Fibroblast of lung (primary cell): ENCODE measurements at places on chromosomes 6 and 20.

- DNase-seq, result peak; percentile 44
These were observed 201.0 kb upstream of the CEP162 start for GRCh38 chr6:84428300-84428907.

GRCh38 chr6:106149472-106150069 is 63.4 kb downstream of the PRDM1 start:
- no peak for DNase-seq

DNA sequence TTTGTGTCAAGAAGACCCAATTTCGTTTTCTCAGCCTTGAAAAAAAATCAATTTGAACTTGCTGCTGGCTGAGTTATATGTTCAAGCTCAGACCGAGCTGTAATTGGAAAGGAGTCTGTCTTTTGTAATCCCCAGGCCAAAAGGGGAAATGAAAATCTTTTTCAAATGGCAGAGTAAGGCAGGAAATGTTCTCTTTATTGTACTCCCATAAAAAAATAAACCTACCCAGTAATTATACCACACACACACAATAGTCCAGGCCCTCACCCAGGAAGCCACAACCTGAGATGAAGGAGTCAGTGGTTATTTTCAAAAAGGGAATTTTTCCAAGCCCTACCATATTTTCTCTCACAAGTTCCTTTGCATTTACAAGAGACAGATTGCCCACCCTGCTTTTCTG is 45.3 kb downstream of the CLIC5 start:
- DNase-seq, result peak; percentile 5

GRCh38 chr6:113954653-113955052 is 16.3 kb downstream of the HDAC2 start:
- DNase-seq, result no peak

- DNase-seq, result no peak
These were observed 165.2 kb upstream of the CST7 start for GRCh38 chr20:24783631-24784492.

- no peak for DNase-seq
These were observed 37.4 kb upstream of the GABRR1 start for GRCh38 chr6:89254569-89254968.

GRCh38 chr20:15022921-15023320 is 685.5 kb upstream of the FLRT3 start:
- DNase-seq, result no peak

- no peak for DNase-seq
These were observed 12.1 kb upstream of the SCP2D1 start for GRCh38 chr20:18801516-18801915.

DNA sequence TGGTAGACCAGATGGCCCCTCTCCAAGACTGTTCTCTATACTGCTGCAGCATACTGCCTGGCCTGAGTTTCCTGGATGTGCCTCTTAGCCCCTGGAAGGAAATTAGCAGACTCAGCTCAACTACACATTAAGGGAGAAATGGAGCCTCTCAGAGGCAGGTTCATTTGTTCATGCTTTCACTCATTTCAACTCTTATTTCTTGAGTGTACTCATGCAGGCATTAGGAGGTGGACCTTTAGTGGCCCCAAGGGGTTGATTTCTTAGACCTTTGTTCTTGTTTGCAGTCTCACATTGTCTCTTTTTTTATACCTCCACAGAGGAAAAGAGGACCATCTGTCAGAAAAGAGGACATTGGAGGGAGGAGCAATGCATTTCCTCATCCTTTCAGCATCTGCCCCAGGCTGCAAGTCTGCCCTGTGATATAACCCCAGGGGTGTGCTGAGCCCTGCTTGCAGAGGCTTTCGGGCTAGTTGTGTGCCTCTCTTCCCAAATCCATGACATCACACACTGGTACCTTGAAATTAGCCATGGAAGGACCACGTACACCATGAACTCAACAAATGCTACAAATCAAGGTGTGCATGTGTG is 456.2 kb downstream of the CD83 start:
- DNase-seq, result no peak

DNA sequence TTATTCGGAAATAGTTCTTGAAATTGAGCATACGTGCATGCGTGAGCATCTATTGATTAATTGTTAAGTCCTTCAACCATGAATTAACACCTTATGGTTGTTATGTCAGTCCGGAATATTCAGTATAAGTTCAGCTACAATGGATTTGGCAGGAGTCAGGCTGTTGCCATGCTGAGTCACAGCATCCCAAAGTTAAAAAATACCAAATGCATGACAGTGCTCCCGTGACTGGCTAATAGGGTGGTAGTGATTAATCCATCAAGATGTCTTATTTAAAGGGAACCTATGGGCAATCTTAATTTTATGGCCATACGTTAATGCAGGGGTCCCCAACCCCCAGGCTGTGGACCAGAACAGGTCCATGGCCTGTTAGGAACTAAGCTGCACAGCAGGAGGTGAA is 10.5 kb downstream of the RAE1 start:
- DNase-seq, result peak; percentile 81

DNA sequence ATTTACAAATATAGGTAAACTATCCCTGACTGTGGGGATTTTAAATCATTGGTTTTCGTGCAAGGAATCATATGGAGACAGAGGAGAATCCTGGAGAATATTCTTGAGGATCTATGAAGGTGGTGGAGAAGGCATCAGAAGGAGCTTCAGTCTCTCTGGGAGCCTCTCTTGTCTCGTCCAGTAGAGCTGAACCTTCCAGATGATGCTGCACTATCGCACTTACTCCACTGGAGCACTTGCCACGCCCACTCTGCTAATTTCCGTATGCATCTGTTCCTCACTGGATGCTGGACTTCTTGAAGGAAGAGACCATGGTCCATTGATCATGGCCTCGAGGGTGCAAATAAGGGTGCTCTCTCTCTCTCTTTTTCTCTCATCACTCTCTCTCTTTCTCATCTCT is 36.8 kb downstream of the C6orf118 start:
- no peak for DNase-seq

- DNase-seq, result peak; percentile 93
These were observed 73.4 kb upstream of the NOX3 start for GRCh38 chr6:155528982-155529453.

DNA sequence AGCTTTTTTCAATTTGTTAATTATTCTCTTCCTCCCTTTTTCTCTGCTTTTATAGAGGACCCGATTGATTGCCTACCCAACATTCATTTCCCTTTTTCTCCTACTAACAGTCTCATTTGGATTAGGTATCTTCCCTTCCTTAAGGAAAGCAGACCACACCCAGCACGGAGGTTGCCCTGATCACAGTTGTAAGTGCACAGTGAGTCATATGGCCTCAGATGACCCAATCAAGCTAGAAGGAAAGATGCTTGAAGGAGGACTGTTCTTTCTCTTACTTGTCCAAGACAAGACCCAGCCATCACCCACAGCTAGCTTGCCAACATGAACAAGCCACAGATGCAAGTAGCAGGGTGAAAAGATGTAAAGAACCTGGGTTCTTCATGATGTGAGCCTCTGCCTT is 518.6 kb downstream of the PKHD1 start:
- no peak for DNase-seq

DNA sequence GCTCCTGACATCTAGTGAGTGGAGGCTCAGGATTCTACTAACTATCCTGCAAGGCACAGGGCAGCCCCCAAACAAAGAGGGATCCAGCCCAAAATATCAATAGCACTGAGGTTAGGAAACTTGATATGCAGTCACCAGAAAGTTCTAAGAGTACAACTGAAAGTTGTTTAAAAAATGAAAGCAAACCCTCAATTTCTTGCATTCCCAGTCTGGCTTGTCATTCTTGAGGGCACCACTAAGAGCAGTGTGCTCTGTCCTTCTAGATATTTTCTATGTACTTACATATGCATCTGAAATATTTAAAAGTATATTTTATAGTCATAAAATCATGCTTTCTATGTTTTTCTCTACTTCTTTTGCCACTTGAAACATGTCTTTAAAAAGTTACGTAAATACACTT is 35.9 kb downstream of the CST8 start:
- no peak for DNase-seq

DNA sequence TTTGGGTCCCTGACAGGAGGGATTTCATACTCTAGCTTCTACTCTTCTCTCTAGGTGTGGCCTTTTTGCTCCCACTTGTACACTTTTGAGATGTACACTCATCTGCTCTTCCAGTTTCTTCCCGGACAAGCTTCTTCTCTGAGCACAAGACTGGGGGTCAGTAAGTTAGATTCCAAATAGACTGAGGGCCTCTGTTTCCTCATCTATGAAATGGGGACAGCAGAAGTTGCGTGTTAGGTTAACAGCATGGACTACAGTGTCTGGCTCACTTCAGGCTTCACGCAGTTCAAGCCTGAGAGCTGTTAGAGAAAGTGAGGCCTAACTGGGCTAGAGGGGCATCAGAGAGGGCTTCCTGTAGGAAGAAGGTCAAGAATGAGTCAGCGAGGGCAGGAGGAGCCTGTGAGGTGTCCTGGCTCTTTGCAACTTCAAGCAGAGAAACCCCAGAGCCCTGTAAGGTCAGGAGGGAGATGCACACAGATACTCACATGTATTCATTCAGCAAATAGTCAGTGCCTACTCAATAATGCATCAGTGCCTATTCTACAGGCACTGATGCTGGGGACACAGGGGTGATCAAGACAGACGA is 20.6 kb downstream of the XKR7 start:
- DNase-seq, result no peak

GRCh38 chr20:43318755-43319297 is 129.1 kb upstream of the PTPRT start:
- DNase-seq, result no peak

GRCh38 chr20:48928832-48929725 is 7.6 kb downstream of the ARFGEF2 start:
- DNase-seq, result peak; percentile 78

GRCh38 chr6:80679992-80680391 is 573.5 kb downstream of the BCKDHB start:
- no peak for DNase-seq

DNA sequence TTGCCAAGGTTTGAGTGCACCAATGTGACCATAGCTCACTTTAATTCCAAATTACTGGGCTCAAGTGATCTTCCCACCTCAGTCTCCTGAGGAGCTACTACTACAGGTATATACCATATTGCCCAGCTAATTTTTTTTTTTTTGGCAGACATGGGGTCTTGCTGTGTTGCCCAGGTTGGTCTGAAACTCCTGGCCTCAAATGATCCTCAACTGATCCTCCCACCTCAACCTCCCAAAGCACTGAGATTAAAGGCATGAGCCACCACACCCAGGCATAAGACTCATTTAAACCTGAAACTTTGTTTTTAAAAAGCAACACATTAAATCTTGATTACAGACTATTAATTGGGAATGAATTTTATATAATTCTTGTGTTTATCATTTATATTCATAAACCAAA is 67.7 kb downstream of the ARHGAP18 start:
- DNase-seq, result no peak

GRCh38 chr20:7940341-7940740 is at the start of gene HAO1:
Gene HAO1, minus strand, starts transcription at chr20:7940458. Its CDS starts 36 bp downstream, at chr20:7940422.
- no peak for DNase-seq

GRCh38 chr20:36231331-36231730 is 4.9 kb upstream of the AAR2 start:
- no peak for DNase-seq

DNA sequence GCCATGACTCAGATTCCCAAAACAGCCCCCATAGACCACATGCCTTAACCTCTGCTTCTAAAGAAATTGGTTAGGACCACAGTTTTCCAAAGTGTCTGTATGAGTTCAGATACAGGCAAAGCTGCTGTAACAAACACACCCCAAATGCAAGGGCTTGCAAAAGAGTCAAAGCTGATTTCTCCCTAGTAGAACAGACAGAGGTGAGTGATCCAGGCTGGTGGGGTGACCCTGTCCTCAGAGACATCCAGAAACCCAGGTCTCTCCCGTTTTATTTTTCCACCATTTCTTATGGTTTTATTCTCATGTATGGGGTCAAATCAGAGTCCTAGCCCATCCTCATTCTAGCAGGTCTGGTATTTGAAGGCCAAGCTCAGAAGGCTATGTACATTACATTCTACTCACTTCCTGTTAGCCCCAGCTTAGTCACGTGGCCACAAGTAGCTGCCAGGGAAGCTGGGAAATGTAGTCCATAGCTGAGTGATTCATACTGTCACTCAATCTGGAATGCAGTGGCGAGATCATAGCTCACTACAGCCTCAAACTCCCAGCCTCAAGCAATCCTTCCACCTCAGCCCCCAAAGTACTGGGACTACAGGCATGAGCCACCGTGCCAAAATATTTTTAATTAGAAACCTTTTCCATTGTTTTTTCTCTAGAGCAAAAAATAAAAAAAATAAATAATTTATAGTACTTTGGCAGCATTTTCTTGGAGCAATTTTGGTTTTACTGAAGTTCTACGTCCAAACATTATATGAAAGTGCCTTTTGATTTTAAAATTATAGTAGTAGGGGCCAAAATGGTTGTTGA is 175.2 kb downstream of the ZMYND8 start:
- peak; percentile 69 for DNase-seq

- no peak for DNase-seq
These were observed 60.1 kb upstream of the PDE7B start for GRCh38 chr6:135791441-135791840.

GRCh38 chr6:82836022-82836575 is 229.5 kb downstream of the UBE3D start:
- no peak for DNase-seq

- DNase-seq, result no peak
These were observed 195.4 kb downstream of the ASCC3 start for GRCh38 chr6:100685747-100686146.

DNA sequence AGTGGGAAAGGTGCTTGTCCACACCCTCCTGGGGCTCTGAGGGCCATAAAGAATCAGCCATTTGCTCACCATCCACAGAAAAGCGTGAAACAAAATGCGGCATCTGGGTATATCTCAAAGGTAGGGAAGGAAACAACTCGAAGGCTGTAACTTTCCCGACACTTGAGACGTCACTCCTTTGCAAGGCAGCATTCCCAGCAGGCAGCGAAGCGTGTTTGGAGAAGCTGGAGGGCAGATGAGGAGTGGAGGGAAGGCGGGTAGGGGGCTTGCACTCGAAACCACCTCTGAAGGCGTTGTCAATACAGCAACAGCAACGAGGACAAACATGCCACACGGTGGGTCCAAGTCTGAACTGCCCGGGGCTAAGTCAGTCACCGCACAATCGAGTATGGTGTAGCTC is 98.4 kb downstream of the FOXC1 start:
- no peak for DNase-seq

DNA sequence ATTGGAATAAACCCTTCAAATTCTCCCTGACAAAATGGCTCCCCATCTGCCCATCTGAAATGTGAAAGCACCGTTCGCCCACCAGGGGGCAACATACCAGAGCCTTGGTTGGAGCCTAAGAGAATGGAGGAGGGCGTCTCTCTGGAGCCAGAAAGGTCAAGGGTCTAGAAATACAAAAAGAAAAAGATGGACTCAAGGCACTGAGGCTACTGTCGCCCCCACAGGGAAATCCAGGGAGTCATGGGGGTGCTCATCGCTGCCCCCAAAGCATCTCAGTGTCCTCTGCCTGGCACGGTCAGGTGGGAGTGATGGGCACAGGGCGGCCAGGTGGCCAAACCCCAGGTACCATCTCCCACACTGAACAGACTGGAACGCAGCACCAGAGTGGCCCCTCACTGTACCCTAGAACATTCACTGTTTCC is 136.3 kb downstream of the ZMYND8 start:
- DNase-seq, result no peak

DNA sequence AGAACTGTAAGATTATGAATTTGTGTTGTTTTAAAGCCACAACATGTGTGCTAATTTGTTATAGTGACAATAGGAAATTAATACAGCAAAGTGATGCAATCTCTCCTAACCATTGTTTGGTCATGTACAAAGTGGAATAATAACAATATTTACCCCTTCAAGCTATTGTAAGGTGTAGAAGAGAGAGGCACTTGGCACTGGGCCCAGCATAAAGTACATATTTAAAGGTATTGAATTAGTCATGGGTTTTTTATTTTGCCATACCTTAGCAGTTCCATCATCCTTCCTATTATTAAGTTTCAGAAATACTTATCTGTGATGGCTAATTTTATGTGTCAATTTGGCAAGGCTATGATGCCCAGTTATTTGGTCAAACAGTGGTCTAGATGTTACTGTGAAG is 322.4 kb upstream of the TSHZ2 start:
- DNase-seq, result no peak
